ENCODE measurements at places on chromosomes 16 and 17.

DNA sequence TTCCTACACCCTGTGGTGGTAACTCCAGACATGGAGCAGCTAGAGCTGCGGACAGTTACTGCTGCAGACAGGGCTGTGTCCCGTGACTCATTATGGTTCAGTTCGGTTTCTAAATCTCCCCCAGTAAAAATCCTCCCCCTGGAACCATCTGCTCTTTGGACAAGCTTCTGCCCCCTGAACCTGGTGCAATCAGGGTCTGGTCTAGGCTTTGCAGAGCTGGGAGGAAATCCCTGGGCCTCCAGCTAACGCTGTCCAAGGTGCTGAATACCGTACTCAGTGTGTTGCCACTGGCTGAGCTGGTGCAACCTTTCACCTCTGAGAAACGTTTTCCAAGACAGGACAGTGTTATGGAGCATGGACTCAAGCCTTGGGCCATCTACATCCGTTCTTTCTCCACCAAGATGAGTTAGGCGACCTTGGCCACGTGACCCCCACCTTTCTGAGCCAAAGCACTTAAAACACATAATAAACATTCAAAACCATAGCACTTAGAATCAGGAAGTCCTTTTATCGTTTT lies 142.0 kb downstream of the CPPED1 start:
- no peak for DNase-seq

- no peak for DNase-seq
These were observed 10.7 kb downstream of the AXIN2 start for GRCh38 chr17:65550758-65551157.

GRCh38 chr17:6450926-6451832 lies 6.9 kb downstream of the PIMREG start:
- DNase-seq = no peak

DNA sequence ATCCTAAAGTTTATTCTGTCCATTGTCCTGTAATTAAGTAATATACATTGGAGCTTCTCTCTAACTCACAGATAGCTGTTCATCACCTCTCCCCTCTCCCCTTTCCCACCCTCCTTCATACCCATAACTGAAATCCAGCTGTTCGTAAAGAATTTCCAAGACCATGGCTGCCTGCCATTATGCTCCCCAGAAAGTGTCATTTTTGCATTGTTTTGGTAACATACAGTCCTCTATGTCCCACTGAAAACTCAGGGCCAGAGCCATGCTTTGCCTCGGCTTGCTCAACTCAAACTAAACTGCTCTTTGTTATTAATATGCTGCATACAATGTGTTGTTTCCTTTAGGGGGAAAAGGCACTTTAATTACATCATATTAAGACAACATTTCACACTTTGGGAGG lies 132.0 kb downstream of the MRTFB start:
- DNase-seq = no peak

DNA sequence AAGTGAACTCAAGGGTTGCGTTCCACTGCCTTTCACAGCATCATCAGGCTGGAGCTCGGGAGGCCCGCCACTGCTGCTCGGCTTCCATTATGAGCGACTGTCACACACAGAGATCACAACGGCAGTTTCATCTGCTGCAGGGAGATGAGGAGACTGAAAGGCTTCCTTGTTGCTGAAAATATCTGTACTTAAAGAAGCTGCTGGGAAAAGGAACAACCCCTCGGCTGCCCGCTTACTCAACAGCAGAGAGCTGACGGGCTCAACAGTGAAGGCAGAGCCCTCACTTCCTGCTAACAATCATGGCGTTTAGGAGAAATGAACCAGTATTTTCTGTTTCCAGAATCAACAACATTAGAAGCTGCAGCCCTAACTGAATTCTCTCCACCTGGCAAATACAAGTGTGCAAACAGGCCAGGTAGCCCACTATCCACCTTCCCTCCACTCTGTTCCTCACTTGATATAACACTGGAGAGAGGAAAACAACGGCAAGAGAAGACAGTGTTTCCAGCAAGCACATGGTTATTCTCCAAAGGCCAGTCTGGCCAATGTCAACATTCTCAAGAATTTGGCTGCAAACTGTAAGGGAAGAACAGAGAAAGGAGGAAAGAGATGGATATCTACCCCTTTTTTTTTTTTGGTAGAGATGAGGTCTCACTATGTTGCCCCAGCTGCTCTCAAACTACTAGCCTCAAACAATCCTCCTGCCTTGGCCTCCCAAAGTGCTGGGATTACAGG lies 33.7 kb downstream of the MBTPS1 start:
- DNase-seq = no peak

DNA sequence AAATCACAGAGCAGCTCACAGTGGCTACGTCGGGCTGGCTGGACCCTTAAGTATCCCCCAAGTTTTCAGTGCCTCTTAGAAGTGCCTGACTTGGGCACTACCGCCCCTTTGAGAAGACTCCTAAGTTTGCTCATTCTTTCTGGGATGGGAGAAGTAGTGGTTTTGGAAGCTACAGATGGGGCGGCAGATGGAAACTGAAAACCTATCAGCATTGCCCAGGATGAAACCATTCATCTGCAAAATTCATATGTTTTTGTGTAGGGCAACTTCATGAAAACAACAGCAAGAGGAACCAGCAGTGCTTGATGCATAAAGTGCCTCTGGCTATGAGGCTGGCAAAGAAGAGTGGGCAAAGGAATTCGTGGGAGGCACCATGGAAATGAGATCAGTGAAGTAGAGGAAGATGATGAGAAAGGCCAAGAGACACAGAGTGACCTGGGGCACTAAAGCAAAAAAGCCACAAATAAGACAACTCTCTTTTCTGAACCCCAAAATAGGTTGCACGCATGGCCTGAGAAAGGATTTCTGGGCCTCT lies 277.1 kb downstream of the XYLT1 start:
- no peak for DNase-seq

GRCh38 chr16:381012-381788 lies 578 bp downstream of the PGAP6 start:
- no peak for DNase-seq

DNA sequence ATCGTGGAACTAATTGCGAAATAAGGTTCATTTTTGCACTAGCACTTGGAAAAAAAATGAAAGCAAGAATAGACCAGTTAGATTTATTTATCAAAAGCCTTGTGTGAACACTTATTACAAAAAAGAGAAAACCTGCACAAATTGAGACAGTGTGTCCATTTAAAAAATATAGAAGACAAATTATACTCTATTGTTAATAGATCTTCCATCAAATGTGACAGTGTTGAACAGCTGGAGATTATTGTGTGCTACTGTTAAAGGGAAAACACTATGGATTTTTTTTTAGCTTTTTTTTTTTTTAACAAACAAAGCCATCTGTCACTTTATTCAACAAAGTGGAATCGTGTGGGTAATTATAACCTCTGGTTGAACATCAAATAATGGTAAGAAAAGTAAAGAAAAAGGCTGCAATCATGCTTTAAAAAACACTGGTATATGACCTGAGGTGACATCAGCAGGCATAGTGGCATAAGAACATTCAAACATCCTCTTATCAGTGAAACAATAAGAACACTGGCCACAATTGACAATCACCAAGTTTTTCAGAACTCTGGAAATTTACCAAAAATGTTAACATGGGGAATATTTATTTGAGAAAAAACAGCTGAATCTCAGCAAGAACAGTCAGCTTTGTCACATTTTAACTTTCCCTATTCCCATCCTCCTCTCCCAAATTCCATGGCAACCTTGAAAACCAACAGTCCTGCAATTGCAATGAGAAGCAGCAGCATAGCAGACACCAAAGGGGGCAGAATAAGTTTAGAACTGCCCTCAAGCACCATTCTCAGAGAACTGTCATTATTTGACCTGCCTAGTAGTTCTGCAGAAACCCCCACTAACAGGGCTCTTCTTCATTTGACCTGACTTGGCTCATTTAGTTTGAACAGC lies 442.3 kb upstream of the MON1B start:
- DNase-seq = no peak

DNA sequence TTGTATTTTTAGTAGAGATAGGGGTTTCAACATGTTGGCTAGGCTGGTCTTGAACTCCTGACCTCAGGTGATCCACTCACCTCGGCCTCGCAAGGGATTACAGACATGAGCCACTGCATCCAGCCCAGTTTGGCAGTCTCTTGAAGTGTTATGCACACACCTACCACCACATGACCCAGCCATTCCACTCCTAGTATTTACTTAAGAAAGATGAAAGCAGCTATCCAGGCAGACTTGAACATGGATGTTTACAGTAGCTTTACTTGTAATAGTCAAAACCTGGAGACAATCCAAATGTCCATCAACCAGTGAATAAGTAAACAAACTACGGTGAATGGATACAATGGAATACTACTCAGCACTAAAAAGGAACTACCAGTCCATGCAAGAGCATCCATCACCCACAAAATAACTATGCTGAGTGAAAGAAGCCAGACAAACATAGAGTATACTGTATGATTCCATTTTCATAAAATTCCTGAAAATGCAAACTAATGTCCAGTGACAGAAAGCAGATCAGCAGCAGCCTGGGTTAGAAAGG lies 37.8 kb upstream of the RASD1 start:
- DNase-seq = no peak

DNA sequence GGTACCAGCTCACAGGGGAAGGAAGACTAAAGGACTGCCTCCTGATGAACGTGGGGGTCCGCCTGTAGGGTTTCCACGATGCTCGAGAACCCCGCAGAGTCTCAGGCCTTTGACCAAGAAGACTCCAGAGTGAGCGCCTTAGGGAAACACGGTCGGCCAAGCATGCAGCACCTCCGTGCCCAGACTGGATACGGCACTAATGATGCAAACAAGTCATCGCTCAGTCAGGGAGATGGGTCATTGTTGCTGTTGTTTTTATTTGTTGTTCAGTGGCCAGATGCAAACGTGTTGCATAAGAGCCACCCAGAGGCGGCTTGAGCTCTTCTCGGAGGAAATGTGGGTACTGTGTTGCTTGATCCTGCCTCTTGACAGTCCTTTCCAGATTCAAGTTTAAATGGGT lies 19.3 kb upstream of the RBFOX3 start:
- no peak for DNase-seq

GRCh38 chr16:54928411-54929089 lies 2.1 kb upstream of the IRX5 start:
- peak; percentile 34 for DNase-seq

DNA sequence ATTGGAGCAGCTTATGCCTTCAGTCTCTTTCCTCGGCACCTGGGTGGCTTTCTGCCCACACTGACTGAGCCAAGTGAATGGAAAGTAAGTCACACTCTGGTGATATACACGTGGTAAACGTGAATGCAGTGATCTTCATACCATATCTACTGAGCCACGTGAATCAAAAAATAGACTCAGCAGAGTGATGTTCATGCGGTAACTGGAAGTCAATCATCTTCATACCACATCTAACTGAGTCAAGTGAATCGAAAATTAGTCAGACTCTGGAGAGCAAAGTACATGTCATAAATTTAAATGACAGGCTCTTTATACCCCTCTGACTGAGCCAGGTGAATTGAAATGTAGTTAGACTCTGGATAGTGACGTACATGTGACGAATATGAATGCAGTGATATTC lies 47.1 kb upstream of the ARL4D start:
- no peak for DNase-seq

- DNase-seq = no peak
These were observed 2.2 kb upstream of the CHD3 start for GRCh38 chr17:7886227-7887037.

GRCh38 chr17:41518031-41518430 lies 659 bp downstream of the KRT15 start:
- DNase-seq = no peak

GRCh38 chr16:63614429-63614828 lies 1507.4 kb downstream of the CDH11 start:
- no peak for DNase-seq

- no peak for DNase-seq
These were observed 199.8 kb downstream of the NPIPA7 start for GRCh38 chr16:16578701-16579100.

DNA sequence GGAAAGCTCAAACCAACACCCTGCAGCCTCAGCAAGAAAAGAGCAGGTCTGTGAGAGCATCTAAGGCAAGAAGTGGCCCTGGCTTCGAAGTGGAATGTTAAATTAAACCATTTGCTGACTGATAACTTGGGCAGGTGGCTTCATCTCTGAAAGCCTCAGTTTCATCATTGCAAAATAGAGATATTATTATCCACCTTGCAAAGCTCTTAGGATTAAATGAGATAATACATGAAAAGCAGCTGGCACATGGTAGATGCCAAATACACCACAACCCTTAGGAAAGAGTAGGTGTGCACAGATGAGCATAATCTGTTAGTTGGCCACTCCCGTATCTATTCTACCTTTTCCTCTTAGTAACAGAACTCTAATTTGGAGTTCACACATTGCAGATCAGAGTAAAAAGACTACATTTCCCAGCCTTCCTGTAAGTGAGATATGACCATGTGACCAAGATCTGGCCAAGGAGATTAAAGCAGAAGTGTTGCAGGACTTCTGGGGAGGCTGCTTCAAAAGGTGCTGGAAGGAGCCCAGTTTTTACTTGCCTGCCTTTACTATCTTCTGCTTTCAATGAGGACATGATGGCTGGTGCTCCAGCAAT lies 288.7 kb downstream of the SOX9 start:
- no peak for DNase-seq

DNA sequence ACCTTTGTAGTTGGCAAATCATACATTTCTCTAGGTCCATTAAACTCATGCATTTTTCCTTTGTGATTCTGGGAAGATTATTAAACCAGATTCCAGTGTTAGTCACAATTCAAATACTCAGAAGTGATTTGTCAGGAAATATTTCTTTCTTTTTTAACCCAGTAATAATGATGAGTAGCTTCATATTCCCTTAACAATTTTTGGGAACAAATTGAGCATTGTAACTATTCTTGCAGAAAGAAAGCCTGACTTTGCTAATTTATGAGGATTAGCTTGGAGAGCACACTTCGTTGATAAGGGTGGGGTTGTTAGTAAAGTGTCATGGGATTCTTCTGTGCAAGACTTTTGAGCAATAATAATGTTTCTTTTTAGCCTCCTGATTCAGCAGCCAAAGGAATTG lies 18.7 kb upstream of the KRT24 start:
- no peak for DNase-seq

- no peak for DNase-seq
These were observed 35.8 kb downstream of the LRRC75A start for GRCh38 chr17:16455997-16456741.

- peak; percentile 67 for DNase-seq
These were observed 69.4 kb downstream of the ZDHHC7 start for GRCh38 chr16:84941921-84942320.

DNA sequence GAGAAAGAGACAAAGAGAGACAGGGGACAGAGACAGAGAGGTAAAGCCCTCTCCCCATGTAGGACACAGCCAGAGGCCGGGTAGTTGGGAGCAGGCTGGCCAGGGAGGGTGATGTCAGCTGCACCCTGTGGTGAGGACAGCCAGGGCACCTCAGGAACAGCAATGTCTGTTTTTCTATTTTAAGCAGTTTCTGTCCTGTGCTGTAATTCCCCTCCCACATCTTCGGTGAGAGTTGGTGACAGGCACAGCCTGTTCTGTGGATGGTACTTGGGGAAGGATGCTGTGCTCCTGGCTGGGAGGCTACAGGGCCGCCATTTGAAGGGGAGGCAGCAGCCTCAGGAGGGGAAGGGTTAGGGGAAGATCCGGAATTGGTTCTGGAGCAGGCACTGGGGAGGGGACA lies 163.5 kb downstream of the SDK2 start:
- DNase-seq = no peak

GRCh38 chr17:75439287-75439686 lies 17.1 kb upstream of the TMEM94 start:
- no peak for DNase-seq

Data from GM04504 (cell line).